ENCODE measurements at places on chromosomes 16 and 17.

DNA sequence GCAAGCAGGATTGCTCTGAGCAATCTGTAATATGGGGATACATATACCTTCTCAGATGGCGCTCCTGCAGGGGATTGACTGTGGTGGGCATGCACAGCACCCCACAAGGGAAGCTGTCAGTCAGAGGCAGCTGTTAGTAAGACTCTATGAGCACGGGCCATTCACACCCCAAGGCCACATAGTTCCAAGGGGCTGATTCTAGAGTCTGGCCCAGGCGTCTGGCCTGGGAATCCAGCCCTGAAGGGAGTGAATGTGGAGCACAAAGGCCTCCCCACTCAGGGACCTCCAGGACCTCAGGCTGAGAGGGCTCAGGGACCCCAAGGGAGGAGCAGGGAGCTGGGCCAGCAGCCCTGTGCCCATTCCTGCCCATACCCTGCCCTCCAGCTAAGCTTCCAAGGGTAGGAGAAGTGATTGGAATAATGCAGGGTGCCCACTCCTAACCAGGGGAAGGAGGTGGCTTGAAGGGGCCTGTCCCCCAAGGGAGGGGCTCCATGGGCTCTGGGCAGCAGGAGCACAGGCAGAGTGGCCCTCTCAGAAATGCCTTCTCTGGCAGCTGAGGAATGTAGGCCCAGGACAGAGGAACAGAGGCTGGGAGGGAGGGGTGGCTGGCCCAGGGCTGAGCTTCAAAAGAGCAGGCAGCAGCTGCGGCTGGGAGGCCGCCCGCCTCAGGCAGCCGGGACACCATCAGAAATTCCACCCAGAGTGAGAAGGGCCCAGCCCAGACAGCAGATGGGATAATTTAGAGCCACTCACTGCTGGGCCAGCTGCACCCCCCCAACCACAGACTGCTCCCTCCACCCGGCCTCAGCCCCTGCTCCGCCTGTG is 48.9 kb upstream of the MRPS23 start:
- DNase-seq = no peak

DNA sequence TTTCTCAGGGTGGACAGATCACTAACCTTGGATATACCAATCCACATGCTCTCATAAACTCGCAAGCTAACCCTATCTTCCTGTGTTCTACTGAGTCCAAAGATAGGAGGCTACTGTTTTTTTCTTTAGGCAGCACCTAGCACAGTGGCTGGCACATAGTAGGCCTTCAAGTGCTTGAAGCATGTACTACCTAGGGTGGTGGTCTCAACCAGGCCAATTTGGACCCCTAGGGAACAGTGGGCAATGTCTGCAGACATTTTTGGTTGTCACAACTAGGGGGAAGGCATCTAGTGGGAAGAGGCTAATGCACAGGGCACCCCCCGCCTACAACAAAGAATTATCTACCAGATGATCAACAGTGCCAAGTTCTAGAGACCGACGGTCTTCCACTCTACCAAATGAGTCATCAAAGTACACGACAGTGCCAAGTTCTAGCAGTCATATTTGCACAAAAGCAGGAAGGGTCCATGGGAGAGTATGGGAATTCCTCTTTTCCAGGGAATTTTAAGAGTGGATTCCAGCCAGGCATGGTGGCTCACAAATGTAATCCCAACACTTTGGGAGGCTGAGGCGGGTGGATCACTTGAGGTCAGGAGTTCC is 390.3 kb downstream of the SLC39A11 start:
- peak; percentile 75 for DNase-seq

DNA sequence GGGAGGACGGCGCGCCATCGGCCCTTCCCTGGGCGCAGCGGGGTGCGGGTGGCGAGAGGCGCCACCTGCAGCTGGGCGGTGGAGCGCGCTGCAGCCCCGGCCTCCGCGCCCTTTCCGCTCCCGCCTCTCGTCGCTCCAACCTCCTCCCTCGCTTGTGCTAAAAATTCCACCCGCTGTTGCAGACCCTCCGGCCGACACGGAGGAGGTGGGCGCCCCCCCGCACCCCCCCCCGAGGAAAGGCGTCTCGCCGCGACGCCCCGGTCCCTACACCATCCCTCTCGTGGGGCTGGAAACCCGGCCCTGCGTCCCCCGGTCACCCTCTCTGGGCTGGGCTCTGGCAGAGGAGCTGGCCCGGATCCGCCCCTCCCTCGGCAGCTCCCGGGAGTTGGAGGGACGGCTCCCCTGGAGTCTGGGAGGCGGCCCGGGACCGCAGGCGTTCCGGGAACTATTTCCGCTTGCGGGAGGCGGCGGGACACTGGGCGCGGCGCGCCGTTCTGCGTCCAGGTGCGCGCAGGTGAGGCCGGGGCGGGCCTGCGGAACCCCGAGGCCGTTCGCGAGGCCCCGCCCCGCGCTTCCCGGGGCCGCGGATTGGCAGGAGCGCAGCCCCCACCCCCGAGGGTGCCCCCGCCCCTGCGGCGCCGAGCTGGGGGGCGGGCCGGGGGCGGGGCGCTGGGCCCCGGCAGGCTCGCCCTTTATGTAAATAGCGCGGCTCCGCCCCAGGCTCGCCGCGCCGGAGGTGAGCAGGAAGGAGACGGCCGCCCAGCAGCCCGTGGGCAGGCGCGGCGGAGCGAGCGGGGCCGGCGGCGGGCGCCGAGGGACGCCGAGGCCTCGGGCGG is at the start of gene LLGL2:
Gene LLGL2, plus strand, starts transcription at position 728 of the 836 bp plus-strand sequence. CDS start 17,730 bp downstream, outside the sequence.
- peak; percentile 71 for DNase-seq

DNA sequence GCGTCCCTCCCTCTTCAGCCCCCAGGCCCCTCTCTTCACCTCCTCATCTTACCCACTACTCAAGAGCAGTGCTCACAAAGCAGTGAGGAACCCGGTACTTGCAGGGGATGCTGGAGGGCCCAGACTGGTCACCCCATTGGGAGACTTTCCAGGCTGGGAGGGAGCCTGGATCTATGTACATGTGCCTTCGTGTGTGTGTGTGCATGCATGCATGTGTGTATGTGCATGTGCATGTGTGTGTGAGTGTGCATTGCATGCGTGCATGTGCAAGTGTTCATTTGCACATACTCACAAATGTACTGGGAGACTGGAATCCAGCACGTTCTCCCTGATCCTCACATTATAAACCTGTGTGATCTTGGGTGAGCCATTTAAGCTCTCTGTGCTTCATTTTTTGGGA is 696.0 kb upstream of the EEF2KMT start:
- no peak for DNase-seq

DNA sequence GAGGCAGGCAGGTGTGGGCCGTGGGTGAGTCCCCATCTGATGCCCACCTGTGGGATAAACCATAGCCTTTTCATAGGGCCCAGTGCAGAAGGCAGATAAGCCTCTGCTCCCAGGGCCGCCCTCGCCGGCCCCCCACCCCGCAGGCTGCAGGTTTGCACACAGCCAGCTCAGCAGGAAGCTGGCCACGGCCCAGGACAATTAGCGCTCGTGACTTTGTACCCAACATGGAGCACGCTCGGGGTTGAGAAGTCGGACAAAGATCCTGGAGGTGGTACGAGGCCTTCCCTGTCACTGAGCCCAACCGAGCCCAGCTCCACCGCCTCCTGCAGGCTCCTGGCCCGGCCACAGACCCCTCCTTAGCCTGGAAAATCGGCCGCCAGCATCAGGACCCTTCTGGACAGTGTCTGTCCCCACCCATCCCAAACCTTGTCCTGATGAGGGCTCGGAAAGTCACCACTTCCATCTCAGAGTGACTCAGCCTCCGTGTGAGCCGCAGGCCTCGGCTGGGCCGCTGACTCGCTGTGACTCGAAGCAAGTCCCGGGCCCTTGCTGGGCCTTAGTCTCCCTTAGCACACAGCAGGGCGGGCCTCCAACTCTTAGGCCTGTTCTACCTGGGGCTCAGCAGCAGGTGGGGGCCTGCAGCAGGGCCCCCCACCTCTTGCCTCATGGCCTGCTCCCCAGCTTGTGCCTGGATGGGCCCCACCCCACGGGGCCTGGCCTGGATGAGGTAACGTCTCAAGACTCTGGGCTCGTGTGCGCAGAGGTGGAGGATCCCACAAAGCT is 22.7 kb downstream of the FAM83G start:
- DNase-seq = peak; percentile 87

GRCh38 chr17:1752425-1753262 is 9.2 kb upstream of the SERPINF1 start:
- DNase-seq = peak; percentile 25
